Colonic mucosa (tissue), 4 donors: ENCODE measurements at places on chromosomes 1 and 21. TPM values are rescaled to one million over a fixed set of nuclear protein-coding genes. Genes with fewer than 3 reads are reported as not detected.
A peak's percentile ranks its signal among the peaks of the same experiment; 100 is the strongest.

DNA sequence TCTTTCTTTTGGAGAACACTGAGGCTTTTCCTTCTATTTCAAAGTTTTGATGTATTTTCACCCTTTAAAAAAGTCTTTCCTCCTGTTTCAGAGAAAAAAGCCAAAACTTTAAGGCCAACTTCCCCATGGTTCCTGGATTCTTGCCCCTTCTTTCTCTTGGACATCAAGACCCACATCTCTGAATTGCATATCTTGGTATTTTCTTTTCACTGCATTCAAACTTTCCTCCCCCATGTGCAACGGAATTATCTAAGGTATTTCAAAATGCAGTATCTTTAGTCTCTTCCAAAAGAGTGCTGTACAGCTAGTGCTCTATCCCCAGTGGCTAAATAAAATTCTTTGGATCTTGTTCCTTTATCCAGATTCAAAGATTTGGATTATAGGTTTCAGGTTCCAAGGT lies 81.1 kb upstream of the TSPAN2 start:
- no peak overlapping the region for H3K4me3 ChIP-seq
- H3K27ac ChIP-seq, result no peak overlapping the region
- H3K4me1 ChIP-seq, result no peaks in the 10 kb centered on the region
- H3K27me3 ChIP-seq, result no peaks in the 10 kb centered on the region

- H3K27me3 ChIP-seq, result no peaks in the 10 kb centered on the region
- no peaks in the 10 kb centered on the region for H3K4me1 ChIP-seq
- no peak for DNase-seq
- H3K27ac ChIP-seq, result no peak within 1 kb of the TSS
- H3K36me3 ChIP-seq, result no peaks in the 10 kb centered on the region
- H3K4me3 ChIP-seq, result no peak within 1 kb of the TSS
Measured at GRCh38 chr1:152983743-152984142, at the start of gene SPRR1A. TSS of gene SPRR1A (plus strand) at chr1:152984081. CDS start at chr1:152985231, 1,150 bp downstream.

DNA sequence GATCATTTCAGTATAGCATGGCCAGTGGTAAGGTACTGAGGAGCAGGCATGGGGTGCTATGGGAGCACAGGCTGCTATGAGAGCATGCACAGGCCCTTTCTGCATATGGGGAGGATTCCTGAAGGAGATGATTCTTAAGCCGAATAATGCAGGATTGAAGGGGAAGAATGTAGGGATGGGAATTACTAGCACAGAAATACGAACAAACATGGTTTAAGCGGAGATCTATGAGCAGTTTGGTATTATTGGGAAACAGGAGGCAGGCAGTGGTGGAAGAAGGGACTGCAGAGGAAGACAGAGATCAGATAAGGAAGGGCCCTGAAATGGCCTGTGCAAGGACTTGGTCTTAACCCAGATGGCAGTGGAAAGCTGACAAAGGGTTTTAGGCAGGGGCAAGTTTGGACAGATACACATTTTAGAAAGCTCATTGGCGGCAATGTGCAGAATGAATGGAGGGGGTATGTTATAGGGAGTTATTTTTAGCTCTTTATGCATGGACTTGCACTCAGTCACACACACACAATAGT lies 1.7 kb downstream of the OSCP1 start:
- no peaks in the 10 kb centered on the region for H3K4me1 ChIP-seq
- no peaks in the 10 kb centered on the region for H3K27me3 ChIP-seq
- H3K36me3 ChIP-seq, result no peaks in the 10 kb centered on the region
- no peak for DNase-seq

DNA sequence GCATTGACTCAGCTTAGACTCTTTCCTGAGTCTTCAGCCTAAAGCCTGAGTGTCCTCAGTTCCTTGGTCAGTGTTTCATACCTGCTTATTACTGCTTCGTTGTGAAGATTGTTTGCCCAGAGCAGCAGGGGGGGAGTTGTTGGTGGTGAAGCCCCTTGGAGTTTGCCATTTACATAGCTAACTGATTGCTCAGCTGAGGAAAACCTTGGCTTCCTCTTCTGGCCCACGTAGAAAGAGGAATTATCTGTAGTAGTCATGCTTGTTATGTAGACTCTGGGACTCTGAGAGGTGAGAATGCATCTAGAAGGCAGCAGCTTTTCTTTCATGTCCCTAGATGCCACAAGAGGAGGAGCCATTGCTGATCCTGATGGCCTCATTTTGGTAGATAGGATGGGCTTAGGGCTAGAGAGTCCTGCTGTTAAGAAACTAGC lies 125.9 kb downstream of the MAST2 start:
- no peak overlapping the region for H3K4me3 ChIP-seq
- H3K27ac ChIP-seq, result no peak overlapping the region
- no peaks in the 10 kb centered on the region for H3K27me3 ChIP-seq
- no peaks in the 10 kb centered on the region for H3K36me3 ChIP-seq

DNA sequence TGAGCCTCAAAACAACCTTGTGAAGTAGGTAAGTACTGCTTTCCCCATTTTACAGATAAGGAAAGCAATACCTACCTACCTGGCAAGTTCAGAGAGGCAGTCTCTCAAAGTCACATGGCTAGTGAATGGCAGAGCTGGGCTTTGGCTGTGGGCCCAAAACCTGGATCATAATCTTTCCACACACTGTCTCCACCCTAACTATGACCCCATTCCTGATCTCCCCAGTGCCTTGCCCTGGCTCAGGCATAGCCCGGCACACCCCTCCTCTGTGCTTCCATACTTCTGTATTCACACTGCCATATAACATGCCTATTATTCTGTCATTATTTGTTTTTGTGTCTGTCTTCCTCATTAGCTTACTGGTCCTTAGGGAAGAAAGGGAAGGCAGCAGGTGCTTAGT lies 15.9 kb downstream of the GNG12 start:
- H3K4me1 ChIP-seq, result peaks cover 11% of the 10 kb centered on the region
- peak overlapping the region; percentile 87 for H3K27ac ChIP-seq
- no peaks in the 10 kb centered on the region for H3K36me3 ChIP-seq
- peak; percentile 93 for DNase-seq
- no peaks in the 10 kb centered on the region for H3K27me3 ChIP-seq
- no peak overlapping the region for H3K4me3 ChIP-seq

The BACH1 gene
- 33.2 TPM for total RNA-seq

The FCRL4 gene
- total RNA-seq, result not detected
